ENCODE measurements at places on chromosomes 5 and 9.

GRCh38 chr5:115297031-115297430 lies 577 bp upstream of the CCDC112 start:
- DNase-seq = no peak

GRCh38 chr9:122109035-122109813 lies 16.1 kb upstream of the TTLL11 start:
- DNase-seq = no peak

- no peak for DNase-seq
These were observed 80.7 kb downstream of the TSSK1B start for GRCh38 chr5:113354055-113354454.

GRCh38 chr5:93430673-93431199 lies 150.3 kb downstream of the NR2F1-AS1 start:
- no peak for DNase-seq

DNA sequence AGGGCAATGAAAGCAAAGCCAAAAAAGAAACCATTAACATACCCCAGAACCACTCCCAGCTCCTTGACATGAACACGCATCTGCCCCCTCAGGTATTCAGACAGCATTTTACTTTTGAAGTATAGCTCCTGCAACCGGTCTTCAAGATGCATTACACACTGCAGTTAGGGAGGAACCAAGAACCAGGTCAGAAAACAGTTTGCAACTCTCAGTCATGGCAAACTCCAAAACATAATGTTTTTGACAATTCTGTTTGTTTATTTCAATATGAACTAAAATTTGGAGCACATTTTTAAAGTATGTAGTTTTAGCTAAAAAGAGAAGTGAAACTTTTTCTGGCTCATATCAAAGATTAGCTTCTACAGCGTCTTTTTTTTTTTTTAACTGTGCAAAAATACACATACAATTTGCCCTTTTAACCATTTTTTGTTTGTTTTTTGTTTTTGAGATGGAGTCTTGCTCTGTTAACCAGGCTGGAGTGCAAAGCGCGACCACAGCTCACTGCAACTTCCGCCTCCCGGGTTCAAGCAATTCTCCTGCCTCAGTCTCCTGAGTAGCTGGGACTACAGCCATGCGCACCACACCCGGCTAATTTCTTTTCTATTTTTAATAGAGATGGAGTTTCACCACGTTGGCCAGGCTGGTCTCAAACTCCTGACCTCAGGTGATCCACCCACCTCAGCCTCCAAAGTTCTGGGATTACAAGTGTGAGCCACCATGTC lies 12.2 kb upstream of the RAPGEF6 start:
- DNase-seq = no peak

DNA sequence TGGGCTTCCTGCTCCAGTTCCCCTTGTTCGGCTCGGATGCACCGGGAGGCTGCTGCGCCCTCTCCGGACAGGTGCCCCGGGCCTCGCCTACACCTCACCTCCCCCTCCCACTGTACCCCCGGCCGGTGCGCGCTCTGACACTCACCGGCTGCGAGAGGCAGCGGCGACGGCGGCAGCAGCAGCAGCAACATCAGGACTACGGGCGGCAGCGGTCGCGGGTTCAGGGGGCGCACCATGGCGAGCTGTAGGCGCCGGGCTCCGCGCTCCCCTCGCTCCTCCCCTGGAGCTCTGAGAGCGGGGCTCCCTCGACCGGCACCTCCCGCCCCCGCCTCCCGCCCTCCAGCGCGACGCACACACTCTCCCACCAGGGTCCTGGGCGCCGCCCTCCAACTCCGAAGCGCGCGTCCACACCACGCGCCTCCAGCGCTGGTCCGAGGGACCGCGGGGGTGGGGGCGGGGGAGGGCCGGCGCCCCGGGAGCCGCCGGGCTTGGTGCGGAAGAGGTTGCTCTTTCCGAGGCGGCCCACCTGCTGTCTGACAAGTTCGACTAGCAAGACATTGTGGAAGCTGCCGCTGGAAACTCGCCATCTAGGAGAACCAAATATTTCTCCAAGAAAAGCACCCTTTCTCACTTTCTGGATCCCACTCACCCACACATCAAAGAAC lies at the start of gene GFRA3:
GFRA3 (minus strand) TSS at position 433 of the 665 bp plus-strand sequence; CDS start at position 236, 197 bp downstream.
- DNase-seq = peak; percentile 39

- DNase-seq = no peak
These were observed 2.1 kb upstream of the RPS14 start for GRCh38 chr5:150451594-150451993.

- peak; percentile 33 for DNase-seq
These were observed 28.7 kb downstream of the DNM1 start for GRCh38 chr9:128231638-128232527.

- DNase-seq = no peak
These were observed 5.3 kb downstream of the MROH2B start for GRCh38 chr5:41065691-41066335.

DNA sequence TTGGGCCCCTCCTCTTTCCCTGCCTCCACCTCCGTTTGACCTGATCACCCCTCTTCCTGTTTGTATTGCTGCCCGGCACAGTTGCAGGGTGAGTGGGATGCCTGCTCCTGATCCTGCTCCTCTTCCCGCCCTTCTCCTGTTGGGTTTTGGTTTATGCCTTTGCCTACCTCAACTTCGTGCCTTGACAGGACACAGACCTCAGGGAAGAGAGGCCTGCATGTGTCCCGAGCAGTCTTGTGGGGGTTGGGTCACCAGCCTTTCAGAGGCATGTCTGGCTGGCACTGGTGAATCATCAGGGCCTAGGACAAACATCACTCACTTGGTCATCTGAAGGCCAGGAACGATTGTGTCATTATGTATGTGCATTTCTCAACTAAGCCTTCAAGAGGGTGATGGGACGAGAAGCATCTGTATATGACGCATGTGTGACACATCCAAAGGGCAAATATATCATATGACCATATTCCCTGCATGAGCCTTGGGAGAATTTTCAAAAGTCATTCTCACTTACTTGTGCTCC lies 56.9 kb downstream of the NPR3 start:
- no peak for DNase-seq

DNA sequence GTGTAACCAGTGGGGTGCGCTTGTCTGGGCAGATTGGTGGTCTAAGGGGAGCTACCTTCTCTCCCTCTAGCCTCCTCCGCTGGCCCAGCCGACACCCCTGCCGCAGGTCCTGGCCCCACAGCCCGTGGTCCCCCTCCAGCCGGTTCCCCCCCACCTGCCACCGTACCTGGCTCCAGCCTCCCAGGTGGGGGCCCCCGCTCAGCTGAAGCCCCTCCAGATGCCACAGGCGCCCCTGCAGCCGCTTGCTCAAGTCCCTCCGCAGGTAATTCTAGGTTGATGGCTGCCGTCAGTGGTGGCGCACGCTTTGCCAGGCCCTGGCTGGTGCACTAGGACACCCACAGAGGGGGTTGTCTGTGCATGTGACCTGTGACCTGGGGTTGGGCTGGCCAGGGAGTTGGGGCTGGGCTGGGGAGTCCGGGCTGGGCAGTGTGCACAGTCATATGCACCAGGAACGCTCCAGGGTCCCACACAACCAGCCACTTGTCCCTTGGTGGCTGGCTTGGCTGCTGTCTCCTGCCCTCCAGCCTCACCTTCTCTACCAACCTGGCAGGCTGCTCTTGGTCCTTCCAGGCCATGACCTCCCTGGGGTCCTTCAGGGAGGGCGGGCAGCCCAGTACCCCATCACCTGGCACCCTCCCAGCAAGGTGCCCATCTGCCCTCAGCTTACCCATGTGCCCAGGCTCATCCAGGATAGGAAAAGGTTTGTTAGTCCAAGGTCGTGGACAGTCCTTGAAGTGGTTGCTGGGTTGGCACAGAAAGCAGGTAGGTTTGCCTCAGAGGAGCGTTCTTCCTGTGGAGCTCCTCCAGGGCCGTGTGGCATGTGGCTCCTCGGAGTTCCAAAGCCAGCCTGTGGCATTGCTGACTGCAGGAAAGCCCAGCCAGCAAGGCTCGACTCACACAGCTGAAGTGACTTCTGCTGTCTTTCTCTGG lies 73.2 kb downstream of the WNK2 start:
- no peak for DNase-seq

GRCh38 chr5:87775228-87775627 lies 362.5 kb upstream of the CCNH start:
- no peak for DNase-seq

DNA sequence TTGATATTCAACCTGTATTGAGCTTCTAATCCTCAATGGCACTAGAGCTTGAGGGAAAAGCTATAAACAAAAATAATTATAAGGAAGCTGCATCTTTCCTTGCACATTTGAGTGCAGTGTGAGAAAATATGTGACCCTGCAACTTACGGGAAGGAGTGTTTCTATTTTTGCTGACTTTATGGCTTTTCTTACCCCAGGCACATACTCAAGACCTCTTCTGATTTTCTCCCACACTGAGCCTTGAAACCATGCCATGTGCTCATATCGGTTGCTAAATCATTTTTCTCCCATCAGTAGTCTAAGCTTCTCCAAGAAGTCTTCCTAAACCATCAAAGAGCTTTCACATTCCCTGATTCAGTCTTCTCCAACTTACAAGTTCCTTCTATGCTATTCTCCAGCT lies 91.5 kb downstream of the CDH6 start:
- DNase-seq = no peak

GRCh38 chr5:58455066-58455465 lies 4.8 kb downstream of the PLK2 start:
- no peak for DNase-seq

- no peak for DNase-seq
These were observed 467.3 kb upstream of the CLINT1 start for GRCh38 chr5:158326256-158326655.

DNA sequence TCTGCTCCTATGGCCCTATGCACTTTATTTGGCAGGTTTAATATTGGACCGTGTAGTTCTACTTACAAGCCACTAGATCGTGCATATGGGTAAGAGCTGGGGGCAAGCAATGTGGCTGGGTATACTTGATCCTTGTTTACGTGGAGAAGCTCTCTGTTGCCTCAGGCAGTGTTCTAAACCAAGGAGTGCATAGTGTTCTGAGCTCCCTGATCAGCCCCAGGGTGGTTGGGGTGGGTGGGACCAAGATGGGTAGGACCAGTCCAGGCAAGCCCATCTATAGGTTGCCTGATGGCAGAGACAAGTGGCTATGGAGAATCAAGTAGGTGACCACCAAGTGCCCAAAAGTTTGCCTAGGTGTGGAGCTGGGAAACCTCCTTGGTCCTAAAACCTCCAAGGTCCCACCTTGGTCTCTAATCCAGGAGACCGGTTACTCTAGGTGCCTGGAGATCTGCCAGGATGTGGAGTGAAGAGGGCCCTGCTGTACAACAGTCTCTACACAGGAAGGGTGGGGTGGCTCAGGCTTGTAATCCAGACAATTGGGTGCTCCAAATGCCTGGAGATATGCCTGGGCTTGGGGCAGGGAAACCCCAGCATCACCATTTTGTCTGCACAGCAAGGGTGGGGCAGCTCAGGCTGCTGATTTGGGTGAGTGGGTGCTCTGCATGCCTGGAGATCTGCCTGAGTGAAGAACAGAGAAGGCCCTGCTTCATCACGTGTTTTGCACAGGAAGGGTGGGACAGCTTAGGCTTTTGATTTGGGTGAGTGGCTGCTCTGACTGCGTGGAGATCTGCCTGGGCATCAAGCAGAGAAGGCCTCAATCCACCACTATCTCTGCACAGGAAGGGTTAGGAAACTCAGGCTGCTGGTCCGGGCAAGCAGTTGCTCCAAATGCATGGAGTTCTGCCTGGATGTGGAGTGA lies 659.8 kb downstream of the TLE4 start:
- no peak for DNase-seq

DNA sequence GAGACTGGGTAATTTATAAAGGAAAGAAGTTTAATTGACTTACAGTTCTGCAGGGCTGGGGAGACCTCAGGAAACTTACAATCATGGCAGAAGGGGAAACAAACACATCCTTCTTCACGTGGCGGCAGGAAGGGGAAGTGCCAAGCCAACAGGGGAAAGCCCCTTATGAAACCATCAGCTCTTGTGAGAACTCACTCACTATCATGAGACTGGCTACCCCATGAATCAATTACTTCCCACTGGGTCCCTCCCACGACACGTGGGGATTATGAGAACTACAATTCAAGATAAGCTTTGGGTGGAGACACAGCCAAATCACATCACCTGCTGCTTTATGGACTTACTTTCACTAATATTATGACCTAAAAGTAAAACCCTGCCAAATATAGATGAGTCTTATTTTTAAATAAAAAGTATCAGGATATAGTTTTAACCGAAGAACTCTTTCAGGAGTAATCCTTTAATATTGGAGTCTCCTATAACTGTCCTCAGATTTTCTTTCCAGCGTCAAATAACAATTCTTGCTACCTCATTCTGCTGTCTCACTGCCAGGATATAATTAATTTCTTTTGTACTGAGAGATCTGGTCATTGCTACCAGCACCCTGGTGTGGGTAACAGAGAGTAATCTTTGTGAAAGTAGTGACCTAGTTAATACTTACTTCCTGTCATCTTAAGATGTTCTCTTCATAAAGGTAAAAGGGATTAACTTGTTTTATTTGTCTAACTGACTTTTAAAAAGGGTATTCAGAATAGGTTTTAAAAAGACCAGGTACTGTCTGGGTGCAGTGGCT lies 68.6 kb downstream of the NLN start:
- DNase-seq = peak; percentile 34

GRCh38 chr9:92754091-92754745 lies 10.4 kb downstream of the BICD2 start:
- no peak for DNase-seq

DNA sequence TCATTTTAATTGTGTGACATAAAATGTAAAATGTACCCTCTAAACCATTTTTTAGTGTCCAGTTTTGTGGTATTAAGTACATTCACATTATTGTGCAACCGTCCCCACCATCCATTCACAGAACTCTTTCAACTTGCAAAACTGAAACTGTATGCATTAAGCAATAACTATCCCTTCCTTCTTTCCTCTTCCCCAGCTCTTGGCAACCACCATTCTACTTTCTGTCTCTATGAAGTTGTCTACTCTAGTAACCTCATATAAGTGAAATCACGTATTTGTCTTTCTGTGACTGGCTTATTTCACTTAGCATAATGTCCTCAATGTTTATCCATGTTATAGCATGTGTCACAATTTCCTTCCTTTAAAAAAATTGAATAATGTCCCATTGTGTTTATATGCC lies 142.4 kb downstream of the C9orf152 start:
- no peak for DNase-seq

DNA sequence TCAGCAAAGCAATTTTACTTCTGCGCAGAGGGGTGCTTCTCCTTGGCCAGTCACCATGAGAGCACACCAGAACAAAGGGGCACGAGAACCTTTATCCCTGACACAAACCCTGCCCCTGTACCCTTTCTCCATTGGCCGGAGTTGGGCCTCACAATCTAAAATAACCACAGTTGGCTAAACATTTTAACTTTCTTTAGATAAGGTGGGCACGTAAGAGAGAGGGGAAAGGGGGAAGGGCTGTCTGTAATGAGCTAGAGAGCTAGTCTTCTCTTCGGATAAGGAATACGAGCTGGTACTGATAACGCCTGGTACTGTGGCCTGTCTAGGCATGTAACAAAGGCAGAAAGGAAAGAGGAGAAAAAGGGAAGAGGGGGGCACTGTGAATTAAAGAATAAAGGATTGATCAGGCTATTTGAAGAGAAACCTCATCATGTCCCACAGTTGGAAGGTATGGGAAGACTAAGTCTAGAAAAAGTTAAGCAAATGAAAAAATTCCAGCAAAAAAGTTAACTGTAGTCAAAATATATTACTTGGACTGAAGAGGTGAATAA lies 1.8 kb upstream of the IARS1 start:
- no peak for DNase-seq

Measured in activated T-cell treated with anti-CD3 and anti-CD28 coated beads, Interleukin-2, amount 50 U/mL, for 48 hours (primary cell).